Upper lobe of left lung (tissue), 6 donors: ENCODE measurements at places on chromosomes 2 and 18. TPM values are rescaled to one million over a fixed set of nuclear protein-coding genes. Genes with fewer than 3 reads are reported as not detected.

DNA sequence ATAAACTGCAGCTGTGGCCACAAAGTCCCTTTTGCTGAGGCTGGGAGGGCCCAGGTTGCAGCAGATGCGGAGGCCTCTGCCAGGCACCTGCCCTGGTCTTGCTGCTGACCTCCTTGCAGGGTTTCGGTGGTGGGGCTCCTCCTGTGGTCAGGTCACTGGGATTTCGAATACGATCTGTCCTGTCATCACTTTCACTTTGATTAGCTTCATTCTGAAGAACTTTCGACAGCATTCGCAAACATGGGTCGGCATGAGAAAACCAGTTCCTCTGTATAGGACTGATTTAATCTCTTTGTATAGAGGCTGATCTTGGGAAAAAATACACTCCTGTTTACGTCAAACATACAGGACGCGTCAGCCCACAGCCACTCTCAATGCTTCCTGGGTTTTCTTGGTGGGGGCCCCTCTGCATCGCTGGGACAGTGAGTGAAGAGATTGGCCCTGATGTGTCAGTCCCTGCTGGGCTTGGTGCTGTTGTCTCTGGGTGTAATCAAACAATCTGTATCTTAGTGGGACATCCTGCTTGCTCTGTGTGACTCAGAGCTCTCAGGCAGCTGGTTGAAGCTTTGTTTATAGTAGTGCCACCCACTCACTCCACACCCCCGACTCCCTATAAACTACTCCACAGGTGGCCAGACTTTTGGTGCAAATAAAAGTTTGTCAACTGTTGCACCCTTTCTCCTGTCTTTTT, 209.4 kb upstream of the CXCR4 start:
- DNase-seq = peak; percentile 20
- no peak overlapping the region for H3K4me3 ChIP-seq
- no peaks in the 10 kb centered on the region for H3K27me3 ChIP-seq
- H3K27ac ChIP-seq = no peak overlapping the region

BOD1L2 gene
- not detected for total RNA-seq

DNA sequence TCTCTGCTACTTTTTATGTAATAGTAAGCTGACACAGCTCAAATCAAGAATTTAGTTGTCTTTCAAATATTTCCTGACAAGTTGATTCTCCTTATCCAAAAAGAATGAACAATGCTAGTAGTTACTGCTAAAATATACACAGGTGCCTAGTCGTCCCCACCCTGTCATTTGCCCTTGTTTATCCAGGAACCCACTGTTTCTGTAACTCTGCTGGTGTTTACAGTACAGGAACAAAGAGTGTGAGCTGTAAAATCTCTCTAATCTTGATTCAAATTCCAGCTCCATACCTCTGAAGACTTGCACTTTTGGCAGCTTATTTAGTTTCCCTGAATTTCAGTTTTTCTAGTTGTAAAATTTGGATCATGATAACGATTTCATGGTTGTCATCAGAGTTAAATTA, 21.1 kb upstream of the SCYGR2 start:
- no peaks in the 10 kb centered on the region for H3K4me1 ChIP-seq
- no peaks in the 10 kb centered on the region for H3K36me3 ChIP-seq
- H3K4me3 ChIP-seq = no peak overlapping the region
- no peak overlapping the region for H3K27ac ChIP-seq
- H3K27me3 ChIP-seq = no peaks in the 10 kb centered on the region

DNA sequence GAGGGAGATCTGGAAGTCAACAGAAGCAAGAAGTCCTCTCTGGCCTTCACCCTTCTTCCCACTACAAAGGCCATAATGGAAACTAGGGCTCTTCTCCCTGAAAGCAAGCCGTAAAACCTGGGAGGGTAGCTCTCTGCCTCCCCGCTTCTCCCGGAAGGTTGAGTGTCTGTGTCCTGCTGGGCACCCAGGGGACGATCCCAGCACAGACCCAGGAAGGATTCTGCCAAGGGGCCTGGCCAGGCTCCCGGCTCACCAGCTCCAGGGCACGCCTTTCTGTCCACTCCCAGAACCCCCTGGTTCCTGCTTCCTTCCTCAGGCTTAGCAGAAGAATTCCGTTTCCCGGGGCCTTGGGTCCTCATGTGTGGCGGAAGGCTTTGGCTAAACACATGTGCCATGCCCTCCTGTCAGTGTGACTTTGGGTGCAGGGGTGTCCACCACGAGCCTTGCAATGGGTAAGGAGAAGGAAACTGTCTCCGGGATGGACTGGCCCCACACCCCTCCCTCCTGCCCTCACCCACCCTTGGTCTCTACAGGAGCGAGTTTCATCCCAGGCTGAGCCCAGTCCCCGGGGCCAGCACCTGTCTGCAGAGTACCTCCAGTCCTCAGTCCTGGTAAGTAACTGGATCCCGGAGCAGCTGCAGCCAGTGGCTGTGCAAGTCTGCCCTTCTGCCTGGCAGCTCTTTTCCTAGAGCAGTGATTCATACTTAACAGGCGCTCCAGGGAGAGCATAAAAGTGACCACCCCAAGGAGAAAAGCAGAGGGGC, 135.8 kb downstream of the TPO start:
- H3K27ac ChIP-seq = no peak overlapping the region
- no peaks in the 10 kb centered on the region for H3K36me3 ChIP-seq
- DNase-seq = no peak
- H3K27me3 ChIP-seq = no peaks in the 10 kb centered on the region

DNA sequence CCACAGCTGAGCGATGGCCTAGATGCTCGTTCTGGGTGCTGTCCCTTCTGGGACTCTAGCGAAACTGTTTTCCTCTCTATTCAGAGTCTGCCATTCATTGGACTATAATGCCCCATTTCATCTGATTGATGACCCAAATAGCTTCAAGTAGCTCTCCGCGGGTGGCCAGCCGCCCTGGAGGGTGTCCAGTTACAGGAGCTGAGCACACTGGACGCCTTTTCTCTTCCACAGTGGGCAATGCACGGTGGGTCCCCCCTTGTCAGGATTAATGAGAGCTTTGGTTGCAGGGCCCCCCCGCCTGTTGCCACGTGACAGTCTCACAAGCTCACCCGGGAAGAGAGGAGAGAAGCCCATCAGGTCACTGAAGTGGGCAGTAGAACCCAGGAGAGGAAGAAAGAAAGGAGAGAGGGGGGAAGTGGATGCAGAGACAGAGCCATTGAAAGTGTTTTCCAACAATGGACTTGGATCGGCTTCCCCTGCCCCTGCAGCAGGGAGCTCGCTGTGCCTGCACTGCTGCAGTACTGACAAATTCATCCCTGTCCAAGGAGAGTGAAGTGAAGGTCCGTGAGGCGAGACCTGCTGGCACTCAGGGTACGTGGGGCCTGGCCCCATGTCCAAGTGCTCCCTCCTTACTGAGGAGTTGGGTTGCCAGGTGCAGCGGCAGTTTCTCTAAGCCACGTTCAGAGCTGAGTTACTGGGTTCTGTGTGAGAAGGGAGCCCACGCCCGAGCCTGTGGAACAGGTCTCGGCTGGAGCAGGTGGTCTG, 44.8 kb downstream of the DIPK1C start:
- H3K36me3 ChIP-seq = no peaks in the 10 kb centered on the region
- H3K27me3 ChIP-seq = no peaks in the 10 kb centered on the region
- H3K27ac ChIP-seq = no peak overlapping the region
- no peaks in the 10 kb centered on the region for H3K4me1 ChIP-seq
- no peak for DNase-seq

- H3K4me1 ChIP-seq = no peaks in the 10 kb centered on the region
- no peak overlapping the region for H3K27ac ChIP-seq
- no peaks in the 10 kb centered on the region for H3K36me3 ChIP-seq
- no peak overlapping the region for H3K4me3 ChIP-seq
These were observed 113.4 kb upstream of the AQP4 start for GRCh38 chr18:26978812-26979341.
